ENCODE measurements at places on chromosomes 11 and 22.

DNA sequence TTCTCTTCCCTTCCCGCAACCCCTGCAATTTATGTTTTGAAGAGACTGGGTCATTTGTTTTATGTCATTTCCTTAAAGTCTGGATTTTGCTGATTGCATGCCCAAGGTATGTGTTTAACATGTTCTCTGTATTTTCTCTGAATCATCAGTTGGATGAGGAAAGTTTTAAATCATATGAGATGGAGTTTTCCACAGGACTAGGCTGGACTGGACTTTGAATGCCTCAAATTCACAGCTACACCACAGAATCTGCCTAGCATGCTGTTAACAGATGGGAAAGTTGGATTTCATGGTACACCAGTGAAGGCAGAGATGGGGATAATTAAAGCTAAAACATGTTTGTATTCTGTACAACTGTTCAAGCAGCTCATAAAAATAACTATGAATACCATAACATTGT is 62.6 kb downstream of the CWC15 start:
- DNase-seq: peak; percentile 79

GRCh38 chr11:95788921-95789505 is 569 bp downstream of the FAM76B start:
- peak; percentile 33 for DNase-seq

- peak; percentile 81 for DNase-seq
Observed at GRCh38 chr11:36333468-36333867, 37.4 kb downstream of the PRR5L start.

DNA sequence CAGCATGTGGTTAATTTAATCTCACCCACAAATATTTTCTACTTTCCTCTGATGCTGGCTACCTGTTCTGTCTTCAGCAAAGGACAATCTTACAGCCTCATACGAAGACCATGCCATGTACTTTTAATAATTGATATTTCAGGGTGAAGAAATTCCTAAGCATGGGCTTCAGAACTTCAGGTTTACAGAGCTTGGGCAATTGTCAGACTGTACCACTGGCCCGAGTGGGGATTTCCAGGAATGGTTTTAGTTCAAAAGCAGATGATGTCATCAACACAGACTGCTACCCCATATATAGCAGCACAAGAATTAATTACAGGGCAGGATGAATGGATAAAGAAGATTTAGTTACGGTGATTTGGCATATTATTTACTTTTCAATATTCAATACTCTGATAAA is 171.8 kb downstream of the ETS1 start:
- DNase-seq: no peak

GRCh38 chr11:18280438-18281045 is 14.5 kb downstream of the SAA1 start:
- no peak for DNase-seq

DNA sequence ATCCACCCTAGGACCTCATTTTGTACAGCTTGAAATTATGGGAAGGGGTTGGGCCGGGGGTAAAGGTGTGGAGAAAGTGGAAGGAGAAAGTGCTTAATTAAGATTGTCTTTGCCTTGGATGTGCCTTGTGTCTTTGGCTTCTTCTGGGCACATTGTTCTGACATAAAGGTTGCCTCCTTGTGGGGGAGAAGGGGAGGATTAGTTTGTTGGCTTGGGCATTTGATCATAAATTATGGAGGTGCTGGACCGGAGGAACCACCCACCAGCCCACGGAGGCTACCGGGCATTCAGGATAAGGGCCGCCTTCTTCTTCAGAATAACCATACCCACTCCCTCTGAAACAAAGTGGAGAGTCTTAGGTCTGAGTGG is 1.3 kb downstream of the PAFAH1B2 start:
- peak; percentile 50 for DNase-seq

DNA sequence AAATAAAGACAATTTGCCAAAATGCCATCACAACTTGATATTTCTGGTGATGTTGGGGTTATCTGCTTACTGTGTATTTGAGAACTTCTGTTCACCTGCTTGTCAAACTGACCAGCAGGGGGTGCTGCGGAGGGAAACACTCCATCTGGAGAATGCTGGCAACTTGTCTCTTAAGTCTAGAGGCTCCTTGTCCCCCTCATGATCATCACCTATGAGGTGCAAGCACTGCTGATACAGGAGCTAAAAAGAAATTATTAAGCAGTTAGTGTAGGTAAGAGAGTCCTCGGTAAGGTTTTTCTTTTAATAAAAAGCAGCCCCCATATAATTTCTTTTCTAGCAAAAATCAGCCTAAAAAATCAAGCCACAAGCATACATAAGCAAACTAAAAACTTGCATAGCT is 32.7 kb upstream of the GLYATL1B start:
- DNase-seq: peak; percentile 52

GRCh38 chr22:47267513-47268282 is 505.2 kb downstream of the TBC1D22A start:
- no peak for DNase-seq

DNA sequence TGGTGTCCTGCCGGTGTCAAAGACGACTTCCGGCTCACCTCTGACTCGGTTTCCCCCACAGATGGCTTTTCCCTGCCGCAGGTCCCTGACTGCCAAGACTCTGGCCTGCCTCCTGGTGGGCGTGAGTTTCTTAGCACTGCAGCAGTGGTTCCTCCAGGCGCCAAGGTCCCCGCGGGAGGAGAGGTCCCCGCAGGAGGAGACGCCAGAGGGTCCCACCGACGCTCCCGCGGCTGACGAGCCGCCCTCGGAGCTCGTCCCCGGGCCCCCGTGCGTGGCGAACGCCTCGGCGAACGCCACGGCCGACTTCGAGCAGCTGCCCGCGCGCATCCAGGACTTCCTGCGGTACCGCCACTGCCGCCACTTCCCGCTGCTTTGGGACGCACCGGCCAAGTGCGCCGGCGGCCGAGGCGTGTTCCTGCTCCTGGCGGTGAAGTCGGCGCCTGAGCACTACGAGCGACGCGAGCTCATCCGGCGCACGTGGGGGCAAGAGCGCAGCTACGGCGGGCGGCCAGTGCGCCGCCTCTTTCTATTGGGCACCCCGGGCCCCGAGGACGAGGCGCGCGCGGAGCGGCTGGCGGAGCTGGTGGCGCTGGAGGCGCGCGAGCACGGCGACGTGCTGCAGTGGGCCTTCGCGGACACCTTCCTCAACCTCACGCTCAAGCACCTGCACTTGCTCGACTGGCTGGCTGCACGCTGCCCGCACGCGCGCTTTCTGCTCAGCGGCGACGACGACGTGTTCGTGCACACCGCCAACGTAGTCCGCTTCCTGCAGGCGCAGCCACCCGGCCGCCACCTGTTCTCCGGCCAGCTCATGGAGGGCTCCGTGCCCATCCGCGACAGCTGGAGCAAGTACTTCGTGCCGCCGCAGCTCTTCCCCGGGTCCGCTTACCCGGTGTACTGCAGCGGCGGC is 5.5 kb downstream of the B3GNT6 start:
- peak; percentile 28 for DNase-seq

DNA sequence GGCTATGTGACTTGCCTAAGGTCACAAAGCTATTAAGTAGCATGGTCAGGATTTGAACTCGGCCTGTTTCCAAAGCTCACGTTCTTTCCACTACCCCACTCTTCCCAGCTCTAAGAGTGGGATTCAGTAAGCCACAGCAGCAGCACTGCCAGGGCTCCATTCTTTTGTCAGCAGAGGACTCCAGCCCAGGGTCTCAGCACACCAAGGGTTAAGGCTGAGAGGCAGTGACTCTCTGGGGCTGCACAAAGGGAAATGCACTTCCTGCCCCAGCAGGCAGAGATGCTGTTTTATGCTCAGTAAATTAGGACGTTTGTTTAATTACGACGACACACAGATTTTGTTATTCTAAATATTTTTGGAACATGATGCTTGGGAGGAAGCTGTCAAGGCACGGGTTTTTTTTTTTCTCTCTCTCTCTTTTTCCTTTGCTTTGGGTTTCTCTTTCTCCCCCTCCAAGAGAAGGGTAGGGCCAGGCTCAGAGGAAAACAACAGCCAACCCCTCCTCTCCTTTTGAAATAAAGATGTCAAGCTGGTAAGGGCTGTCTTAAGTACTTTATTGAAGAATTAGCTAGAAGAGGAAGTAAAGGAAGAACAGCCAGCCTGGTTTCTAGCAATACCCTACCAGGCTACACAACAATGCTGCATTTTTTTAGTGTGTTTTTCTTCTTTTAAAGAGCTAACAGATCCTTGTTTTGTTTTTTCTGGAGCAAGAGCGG is 2.8 kb downstream of the MYH9 start:
- peak; percentile 53 for DNase-seq

DNA sequence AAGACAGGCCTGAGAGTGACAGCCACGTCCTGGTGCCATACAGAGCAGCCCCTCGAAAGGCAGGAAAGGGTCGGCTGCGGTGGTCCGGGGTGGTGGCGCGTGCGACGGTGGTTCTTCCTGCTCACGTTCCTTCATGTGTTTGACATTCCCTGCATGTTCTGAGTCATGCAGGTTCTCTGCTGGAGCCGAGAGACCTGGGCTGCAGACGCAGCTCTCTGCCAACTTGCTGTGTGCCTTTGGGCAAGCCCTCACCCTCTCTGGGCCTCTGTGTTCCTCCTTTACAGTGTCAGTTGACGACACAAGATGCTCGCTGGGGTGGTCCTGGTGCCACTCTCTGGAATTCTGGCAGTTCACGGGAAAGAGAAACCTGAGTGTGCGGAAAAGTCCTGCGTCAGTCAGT is 12.0 kb downstream of the ARHGAP8 start:
- no peak for DNase-seq

GRCh38 chr11:63719987-63720386 is 38.7 kb downstream of the RTN3 start:
- peak; percentile 31 for DNase-seq

GRCh38 chr22:27827604-27828587 is 26.3 kb upstream of the MN1 start:
- no peak for DNase-seq

- DNase-seq: peak; percentile 52
Observed at GRCh38 chr11:43833657-43834073, 47.0 kb upstream of the ALKBH3 start.

GRCh38 chr22:37357446-37358075 is 69.7 kb downstream of the ELFN2 start:
- peak; percentile 66 for DNase-seq

DNA sequence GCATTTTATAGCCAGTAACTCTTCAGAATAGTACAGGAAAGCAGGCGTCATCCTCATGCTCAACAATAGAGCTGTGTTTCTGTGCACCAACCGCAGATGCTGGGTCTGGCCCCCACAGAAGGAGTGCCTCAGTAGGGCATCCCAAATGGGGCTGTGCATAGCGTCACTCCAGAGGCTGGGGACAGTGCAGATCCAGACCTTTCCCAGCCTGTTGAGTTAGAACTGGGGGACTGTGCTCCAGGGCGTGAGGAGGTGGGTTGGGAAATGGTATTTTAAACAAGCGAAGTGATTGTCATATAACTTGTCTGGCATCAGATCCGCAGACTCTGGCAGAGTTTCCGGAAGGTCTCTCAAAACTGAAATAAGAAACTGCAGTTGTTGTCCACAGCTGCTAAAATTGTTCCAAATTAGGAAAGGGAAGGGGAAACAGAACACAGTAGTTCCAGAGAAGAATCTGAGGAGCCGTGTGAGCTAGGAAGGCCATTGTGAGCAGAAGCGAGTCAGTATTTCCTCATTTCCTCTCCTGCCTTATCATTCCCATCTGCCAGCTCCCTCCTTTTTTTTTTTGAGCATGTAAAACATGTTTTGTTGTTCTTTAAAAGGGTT is 52.2 kb downstream of the JAM3 start:
- peak; percentile 41 for DNase-seq

GRCh38 chr22:44245867-44246266 is 65.1 kb downstream of the PARVG start:
- no peak for DNase-seq

DNA sequence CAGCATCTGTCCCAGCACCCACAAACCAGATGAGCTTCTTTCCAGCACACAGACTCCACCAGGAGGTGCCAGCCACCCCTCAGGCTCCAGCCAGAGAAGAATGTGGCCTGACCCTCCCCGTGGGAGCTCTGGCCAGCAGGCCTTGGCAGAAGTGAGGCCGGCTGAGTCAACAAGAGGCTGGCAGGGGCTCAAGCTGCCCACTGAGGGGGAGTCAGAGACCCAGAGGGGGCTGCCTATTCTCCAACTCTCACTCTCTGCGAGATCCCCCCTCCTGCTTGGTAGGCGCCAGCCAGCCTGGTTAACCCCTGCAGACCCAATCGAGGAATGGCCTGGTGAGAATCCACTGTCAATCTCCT is 10.6 kb upstream of the CDC42EP1 start:
- peak; percentile 61 for DNase-seq

- DNase-seq: no peak
Observed at GRCh38 chr11:78764946-78765345, 190.3 kb upstream of the NARS2 start.

- DNase-seq: peak; percentile 40
Observed at GRCh38 chr11:83793310-83793709, 507.1 kb upstream of the CCDC90B start.

- peak; percentile 66 for DNase-seq
Observed at GRCh38 chr22:38316364-38317121, 690 bp downstream of the CSNK1E start.

DNA sequence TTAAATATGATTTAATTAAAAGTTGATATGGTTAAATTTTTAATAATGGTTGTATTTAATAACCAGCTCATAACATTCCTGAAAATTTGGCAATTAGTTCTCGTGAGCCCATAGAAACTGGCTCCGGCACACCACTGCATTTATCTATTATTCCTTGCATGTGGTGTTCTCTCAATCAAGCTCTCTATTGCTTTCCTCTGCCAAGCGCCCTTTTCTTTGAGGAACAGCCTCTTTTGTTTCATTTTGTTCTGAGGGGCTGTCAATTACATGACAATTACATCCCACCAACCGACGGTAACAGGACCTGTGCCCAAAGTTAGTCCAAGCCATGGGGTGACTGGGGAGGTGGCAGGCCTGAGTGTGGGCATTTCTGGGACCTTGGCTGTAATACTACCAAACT is 8.1 kb downstream of the C11orf91 start:
- no peak for DNase-seq

DNA sequence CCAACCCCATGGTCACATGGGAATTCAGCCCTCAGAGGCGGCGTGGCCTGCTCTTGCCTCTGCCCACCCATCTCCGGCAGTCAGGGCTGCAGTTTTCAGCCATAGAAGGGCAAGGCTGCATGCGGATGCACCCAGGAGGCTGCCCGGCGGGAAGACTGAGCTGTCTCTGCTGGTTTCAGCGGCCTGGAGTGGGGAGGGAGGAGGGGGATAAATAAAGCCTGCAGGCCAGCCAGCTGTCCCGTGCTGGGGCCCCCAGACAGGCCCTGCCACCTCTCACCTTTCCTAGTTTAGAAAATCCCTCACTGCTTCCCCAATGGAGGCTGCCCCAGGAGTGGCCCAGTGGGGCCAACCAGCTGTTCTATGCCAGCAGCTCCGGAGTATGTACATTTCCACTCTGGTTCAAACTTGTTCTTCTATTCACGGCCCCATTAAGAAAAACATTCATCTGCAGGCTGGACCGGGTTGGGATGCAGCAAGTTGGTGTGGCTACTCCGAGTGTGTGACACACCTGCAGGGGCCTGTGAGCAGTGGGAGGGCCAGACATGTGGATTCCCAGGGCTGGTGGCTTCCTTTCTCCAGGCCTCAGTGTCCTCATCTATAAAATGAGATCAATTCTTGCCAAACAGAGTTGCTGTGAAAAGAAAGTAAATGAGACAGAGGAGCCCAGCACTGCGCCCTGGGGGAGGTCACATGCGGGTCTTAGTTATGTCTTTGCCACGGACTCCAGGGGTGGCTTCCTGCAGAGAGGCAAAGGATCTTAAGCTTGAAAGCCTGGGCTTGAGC is 5.0 kb downstream of the MICALL1 start:
- peak; percentile 51 for DNase-seq

Data from fibroblast of skin of scalp (primary cell).